Immature natural killer cell (primary cell): ENCODE measurements at places on chromosomes 13 and 19. TPM values are rescaled to one million over a fixed set of nuclear protein-coding genes. Genes with fewer than 3 reads are reported as not detected.

CYP4F2 gene
- polyA plus RNA-seq: not detected

GRIK5 gene
- not detected for polyA plus RNA-seq

- no peak for DNase-seq
Measured at GRCh38 chr13:107185889-107186288, 618.0 kb upstream of the ARGLU1 start.

DNA sequence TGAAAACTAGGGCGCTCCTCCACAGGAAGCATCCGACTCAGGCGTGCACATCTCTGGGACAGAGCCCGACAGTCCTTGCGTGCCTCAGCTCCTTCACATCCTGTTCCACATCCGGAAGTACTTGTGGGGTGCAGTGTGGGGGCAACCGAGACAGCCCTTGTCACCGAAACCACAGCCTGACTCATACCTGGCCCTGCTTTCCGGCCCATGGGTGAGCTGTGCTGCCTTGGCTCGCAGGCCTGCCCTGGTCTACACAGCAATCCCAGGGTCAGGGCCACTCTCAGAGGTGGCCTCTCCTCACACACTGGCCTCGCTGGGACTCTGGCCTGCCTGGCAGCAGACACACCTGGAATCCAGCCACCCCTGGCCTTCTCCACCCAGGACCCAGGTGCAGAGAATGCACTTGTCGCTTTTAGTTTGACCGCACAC lies 100.4 kb downstream of the STK24 start:
- DNase-seq: peak; percentile 76

DNA sequence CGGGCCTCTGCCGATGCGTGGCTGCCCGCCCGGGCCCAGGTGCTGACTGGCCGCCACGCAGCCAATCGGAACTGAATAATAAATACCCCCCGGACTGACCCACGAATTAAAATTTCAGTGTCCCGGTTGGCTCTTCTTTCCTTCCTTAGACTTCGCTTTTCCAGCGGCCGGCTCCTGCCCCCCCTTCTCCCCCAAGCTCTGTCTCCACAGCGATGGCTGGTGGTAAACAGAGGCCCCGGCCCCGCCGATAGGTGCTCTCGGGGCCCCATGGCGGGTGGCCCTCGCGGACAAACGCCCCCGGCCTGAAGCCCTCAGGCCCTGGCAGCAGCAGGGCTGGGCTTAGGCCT lies 2.6 kb downstream of the ZBTB7A start:
- no peak for DNase-seq

DNA sequence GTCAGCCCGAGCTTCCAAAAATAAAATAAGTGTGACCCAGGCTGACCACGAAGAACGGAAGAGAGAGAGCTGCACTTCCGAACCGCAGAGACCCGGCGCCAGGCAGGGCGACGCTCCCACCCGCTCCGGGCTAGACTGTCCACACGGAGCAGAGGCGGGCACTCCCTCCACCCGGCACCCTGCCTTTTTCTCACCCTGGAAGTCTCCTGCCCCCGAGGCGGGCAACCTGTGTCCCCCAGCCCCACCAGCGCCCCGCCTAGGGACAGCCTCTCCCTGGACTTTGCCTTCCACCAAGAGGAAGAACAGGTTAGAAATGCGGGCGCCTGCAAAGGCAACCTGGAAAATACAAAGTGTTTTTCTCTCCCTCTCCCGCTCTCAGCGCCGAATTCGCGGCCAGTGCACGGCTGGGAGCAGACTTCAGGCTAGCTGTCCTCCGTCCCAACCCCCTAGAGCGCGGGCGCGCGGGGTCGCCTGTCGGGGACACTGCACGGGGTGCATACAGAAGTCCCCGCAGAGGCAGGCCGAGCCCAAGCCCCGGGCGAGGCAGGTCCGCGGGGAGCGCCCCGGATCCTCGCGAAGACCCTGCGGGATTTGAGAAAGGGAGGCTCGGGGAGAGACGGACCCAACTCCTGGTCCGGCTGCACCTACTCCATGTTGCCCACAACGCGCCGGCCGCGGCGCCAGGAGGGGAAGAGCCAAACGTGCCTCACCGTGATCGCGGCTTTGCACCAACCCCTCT lies 845 bp downstream of the SPRY2 start:
- DNase-seq: peak; percentile 72

DNA sequence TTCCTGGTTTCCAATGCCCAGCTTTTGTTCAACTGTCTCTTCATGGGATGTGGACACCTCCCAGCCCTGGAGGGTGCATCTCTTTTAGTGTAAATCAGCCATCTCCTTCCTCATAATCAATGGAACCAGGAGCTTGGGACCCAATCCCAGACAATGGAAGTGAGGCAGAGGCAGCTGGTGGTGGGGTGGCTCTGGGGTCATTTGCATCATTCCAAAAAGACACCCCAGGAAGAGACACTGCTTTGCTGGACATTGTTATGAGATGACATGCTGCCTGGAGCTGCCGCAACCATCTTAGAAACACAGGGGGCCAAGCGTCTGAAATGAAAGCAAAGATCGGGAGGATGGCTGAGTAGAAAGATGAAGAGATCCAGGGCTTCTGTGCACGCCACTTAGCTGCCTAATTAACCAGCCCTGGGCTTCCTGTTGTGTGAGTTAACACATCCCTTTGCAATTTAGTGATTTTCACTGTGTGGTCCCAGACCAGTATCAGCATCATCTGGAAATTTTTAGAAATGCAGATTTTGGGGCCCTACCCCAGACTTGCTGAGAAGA lies 36.1 kb downstream of the IRS2 start:
- no peak for DNase-seq
